Activated T-helper 2 cell treated with anti-CD3 and anti-CD28 coated beads, Interferon-gamma antibody, Interleukin-2, Interleukin-4, amounts not matched to agents 10 μg/mL and 5 μg/mL and 100 μg/mL, durations not matched to agents 14 hours and 24 hours and 36 hours (primary cell): ENCODE measurements at places on chromosomes 5 and 9. TPM values are rescaled to one million over a fixed set of nuclear protein-coding genes. Genes with fewer than 3 reads are reported as not detected.

DNA sequence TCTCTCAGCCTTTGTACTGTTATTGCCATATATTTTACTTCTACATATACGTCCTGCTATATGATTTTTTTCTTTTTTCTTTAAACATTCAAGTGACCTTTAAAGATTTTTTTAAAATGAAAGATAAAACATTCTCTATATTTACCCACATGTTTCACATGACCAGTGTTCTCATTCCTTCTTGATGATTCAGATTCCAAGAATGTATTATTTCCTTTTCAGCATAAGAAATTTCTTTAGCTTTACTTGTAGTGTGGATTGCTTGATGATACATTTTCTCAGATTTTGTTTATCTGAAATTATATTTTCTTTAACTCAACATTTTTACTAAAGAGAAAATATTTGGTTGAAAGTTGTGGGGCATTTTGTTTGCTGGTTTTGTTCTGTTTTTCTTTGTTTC lies 792.1 kb downstream of the BRINP1 start:
- no peaks in the 10 kb centered on the region for H3K27me3 ChIP-seq
- no peak overlapping the region for H3K27ac ChIP-seq
- H3K4me1 ChIP-seq, result no peaks in the 10 kb centered on the region
- no peak overlapping the region for H3K4me3 ChIP-seq
- DNase-seq, result no peak
- H3K36me3 ChIP-seq, result no peaks in the 10 kb centered on the region

GRIN1 gene
- 0.07 TPM in 1 of 2 replicates, not detected in the other for total RNA-seq

GRCh38 chr9:1922026-1922425 lies 93.1 kb upstream of the SMARCA2 start:
- H3K4me1 ChIP-seq, result no peaks in the 10 kb centered on the region
- H3K27ac ChIP-seq, result no peak overlapping the region
- H3K4me3 ChIP-seq, result no peak overlapping the region
- H3K36me3 ChIP-seq, result no peaks in the 10 kb centered on the region
- peaks cover 9% of the 10 kb centered on the region for H3K27me3 ChIP-seq

- H3K4me3 ChIP-seq, result no peak overlapping the region
- no peak for DNase-seq
- H3K27me3 ChIP-seq, result no peaks in the 10 kb centered on the region
- no peaks in the 10 kb centered on the region for H3K4me1 ChIP-seq
- H3K27ac ChIP-seq, result no peak overlapping the region
Observed at GRCh38 chr5:63555874-63556273, 406.4 kb downstream of the HTR1A start.

GRCh38 chr5:169742771-169743296 lies 105.8 kb downstream of the DOCK2 start:
- DNase-seq, result no peak
- no peak overlapping the region for H3K4me3 ChIP-seq
- H3K27ac ChIP-seq, result no peak overlapping the region
- peaks cover 70% of the 10 kb centered on the region for H3K36me3 ChIP-seq
- no peaks in the 10 kb centered on the region for H3K27me3 ChIP-seq
- H3K4me1 ChIP-seq, result peaks cover 5% of the 10 kb centered on the region

KIF12 gene
- total RNA-seq, result not detected in 2 replicates
